ENCODE measurements at places on chromosomes 11 and 22. TPM values are rescaled to one million over a fixed set of nuclear protein-coding genes. Genes with fewer than 3 reads are reported as not detected.

GRCh38 chr11:131190446-131190845 is 180.0 kb upstream of the NTM start:
- DNase-seq: no peak
- no peaks in the 10 kb centered on the region for H3K36me3 ChIP-seq
- H3K4me1 ChIP-seq: peaks cover 25% of the 10 kb centered on the region

DNA sequence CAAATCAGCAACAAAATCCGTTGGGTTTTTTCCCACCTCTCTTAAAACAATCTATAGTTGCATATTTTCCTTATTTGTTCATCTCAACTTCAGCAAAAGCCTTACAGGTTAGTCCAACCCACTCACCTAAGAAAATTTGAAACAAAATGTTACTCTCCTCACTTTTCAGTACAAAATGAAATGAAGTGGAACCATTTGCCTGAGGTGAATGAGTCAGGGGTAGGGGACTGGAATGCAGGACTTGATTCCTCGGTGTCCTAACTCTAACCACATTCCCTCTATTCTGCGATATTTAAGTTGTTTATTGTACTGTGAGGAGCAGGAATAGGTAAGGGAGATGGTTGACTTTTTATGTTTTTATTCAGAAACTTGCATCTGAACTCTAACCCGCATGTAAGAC is 16.4 kb downstream of the ATP5MG start:
- peak overlapping the region; percentile 19 for H3K27ac ChIP-seq
- H3K4me1 ChIP-seq: 0 out of 2 replicates have a peak, but pooled peaks cover 3% of the 10 kb centered on the region
- H3K36me3 ChIP-seq: no peaks in the 10 kb centered on the region

P2RY2 gene
- total RNA-seq: 1.2 TPM

- H3K36me3 ChIP-seq: no peaks in the 10 kb centered on the region
- DNase-seq: no peak
- H3K4me1 ChIP-seq: no peaks in the 10 kb centered on the region
- H3K27ac ChIP-seq: no peak overlapping the region
- no peak overlapping the region for H3K4me3 ChIP-seq
These were observed 825.7 kb downstream of the FAM181B start for GRCh38 chr11:81907996-81908395.

UCP3 gene
- total RNA-seq: 0.55 TPM

DNA sequence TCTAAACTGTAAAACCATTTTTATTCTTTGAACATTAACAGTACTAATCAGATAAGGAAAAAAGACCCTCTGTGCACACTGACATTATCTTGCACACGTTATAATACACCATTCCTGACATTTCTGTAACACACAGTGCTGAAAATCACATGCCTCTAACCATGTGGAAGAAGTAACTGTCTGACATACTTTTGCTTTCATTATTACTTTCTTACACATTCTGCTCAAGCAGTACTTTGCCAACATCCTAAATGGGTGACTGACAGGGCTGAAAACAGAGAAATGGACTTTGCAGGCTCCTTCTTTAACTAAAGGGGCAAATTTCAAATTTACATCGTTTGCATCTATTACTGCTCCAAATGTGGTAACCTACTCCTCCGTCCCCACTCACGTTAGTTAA is 22.8 kb upstream of the TP53AIP1 start:
- peaks cover 11% of the 10 kb centered on the region for H3K36me3 ChIP-seq
- no peak for DNase-seq
- peaks cover 9% of the 10 kb centered on the region for H3K4me1 ChIP-seq
- no peaks in the 10 kb centered on the region for H3K27me3 ChIP-seq
